ENCODE measurements at places on chromosomes 16 and 17.

DNA sequence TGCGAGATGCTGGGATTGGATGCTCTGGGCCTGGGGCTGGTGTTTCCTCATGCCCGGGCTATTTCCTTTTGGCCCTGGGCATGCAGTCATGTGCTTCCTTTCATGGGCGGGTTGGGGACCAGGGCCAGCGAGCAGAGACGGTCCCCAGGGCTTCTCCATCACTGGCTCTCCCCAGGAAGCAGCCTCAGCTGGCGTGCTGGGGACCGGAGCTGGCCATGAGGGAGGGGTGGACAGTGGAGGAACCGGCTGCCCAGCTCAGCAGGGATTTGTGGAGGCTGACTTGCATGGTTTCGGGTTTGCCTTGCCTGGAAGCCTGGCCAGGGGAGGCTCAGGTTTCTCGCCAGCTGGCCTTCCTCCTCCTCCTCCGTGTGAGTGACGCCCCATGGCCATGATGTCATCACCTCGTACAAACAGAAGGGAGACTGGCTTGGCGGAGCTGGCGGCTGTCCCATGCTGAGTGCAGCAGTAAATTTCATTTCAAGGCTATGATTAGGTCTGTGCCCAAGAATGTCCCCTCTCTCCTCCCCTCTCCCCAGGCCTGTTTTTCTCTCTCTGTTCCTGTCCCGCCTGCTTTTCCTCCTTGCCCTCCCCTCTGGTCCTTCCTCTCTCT, 8.9 kb upstream of the TIMP2 start:
- peak; percentile 72 for DNase-seq

GRCh38 chr16:50679676-50680555, 1.2 kb downstream of the SNX20 start:
- no peak for DNase-seq

DNA sequence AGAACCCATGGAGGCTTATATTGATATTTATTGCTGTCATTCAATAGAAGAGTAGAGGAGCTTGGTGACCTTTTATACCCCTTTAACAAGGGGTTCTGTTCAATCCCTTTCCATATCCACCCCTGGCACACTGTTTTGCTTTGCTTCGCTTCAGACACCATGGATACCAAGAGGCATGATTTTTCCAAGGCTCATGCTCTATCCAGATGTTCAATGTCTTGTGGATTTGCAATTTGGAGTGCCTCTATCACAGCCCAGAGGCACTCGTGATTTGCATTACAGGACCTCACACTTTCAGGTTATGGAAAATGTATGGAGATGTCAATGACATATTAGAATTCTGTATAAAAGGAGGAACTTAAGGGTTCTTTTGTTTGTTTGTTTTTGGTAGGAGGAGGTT, 21.5 kb downstream of the CFAP20 start:
- DNase-seq = no peak

GRCh38 chr16:11020792-11021551, 76.6 kb downstream of the CLEC16A start:
- no peak for DNase-seq

GRCh38 chr16:83554096-83554495, 253.7 kb upstream of the HSBP1 start:
- no peak for DNase-seq

DNA sequence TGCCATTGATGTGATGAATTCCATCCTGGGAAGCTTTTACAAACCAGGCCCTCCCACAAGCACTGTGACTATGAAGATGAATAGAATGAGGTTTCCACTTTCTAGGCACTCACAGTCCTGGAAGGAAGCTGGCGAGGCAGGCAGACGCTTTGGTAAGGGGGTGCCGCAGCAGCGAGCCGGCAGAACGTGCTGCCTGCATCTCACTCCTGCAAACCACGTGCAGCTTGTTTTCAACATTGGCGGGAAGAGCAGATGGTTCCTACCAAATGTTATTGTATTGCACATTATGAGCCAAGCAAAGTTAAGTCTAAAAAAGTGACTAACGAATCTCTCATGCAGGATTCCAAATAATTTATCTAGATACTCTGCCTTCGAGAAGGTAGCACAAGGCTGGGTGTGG, 3.7 kb upstream of the DNAI2 start:
- no peak for DNase-seq

- DNase-seq = no peak
Measured at GRCh38 chr16:23016368-23016767, 132.9 kb downstream of the USP31 start.

DNA sequence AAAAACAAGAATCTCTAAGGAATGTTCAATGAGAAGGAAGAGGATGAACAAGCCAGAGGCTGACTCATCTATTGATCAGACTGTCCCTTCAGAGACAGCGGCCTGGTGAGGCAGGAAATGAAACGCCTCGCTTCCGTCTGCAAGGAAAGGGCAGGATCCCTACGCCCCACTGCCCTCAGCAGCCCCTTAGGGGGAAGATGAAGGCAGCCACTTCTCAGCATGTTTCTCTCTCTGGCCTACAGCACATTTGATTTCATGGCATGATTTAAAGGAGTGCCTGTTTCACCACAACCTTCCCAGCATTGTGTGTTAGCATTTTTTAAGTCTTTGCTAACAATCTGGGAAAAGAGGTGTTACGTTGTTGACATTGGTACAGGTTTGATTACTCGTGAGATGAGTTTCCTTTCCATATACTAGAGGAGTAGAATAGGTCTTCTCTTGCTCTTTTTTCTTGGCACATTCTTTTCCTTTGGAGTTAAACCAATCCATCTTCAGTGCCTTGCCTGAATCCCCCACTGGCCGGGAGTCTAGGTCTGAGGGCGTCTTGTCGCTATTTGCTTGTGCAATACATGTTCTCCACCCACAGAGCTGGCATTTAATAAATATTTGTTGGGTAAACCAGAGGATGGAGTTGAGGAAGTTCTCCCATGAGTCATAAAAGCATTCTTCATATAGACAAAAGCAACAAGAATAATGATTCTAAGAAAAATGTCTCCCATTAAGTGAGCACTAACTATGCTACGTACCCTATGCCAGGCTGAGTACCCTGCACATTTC, 47.4 kb downstream of the RBFOX3 start:
- peak; percentile 55 for DNase-seq

GRCh38 chr16:3023415-3023668, 400 bp downstream of the HCFC1R1 start:
- DNase-seq = no peak

- no peak for DNase-seq
Measured at GRCh38 chr17:2551493-2551892, 39.8 kb upstream of the METTL16 start.

DNA sequence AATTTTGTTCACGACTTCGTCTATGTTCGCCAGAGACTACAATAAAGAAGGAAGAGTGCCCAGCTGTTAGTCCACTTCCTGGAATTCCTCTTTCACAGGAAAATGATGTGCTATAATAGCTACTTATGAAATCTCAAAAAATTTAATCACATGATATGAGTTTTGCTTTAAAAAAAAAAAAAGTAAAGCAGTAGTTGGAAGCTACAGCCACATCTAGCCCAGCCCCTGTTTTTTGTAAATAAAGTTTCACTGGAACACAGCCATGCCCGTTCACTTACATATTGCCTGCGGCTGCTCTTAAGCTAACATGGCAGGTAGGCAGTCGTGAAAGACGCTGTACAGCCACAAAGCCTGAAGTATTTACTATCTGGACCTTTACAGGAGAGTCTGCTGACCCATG, 15.3 kb downstream of the VPS53 start:
- DNase-seq = peak; percentile 45

GRCh38 chr17:51921500-51921899, 237.0 kb downstream of the CA10 start:
- no peak for DNase-seq

DNA sequence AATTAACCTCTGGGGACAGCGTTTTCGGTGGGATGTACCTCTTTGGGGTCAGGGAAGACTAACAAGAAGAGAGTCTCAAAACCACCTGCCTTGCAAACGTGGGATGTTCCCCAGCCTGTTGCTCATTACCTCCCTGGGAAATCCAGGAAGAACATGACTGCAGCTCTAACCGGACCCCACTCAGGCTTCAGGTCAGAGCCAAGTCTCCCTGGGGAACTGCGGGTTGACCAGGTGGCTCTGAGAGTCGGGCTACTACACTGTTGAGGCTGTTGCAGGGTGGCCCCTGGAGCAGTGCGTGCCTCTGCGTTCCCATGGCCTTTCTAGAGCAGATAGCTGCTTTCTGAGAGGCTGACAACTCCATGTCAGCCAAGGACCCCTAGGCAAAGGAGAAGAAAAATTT, 309.1 kb downstream of the FOXL1 start:
- no peak for DNase-seq

DNA sequence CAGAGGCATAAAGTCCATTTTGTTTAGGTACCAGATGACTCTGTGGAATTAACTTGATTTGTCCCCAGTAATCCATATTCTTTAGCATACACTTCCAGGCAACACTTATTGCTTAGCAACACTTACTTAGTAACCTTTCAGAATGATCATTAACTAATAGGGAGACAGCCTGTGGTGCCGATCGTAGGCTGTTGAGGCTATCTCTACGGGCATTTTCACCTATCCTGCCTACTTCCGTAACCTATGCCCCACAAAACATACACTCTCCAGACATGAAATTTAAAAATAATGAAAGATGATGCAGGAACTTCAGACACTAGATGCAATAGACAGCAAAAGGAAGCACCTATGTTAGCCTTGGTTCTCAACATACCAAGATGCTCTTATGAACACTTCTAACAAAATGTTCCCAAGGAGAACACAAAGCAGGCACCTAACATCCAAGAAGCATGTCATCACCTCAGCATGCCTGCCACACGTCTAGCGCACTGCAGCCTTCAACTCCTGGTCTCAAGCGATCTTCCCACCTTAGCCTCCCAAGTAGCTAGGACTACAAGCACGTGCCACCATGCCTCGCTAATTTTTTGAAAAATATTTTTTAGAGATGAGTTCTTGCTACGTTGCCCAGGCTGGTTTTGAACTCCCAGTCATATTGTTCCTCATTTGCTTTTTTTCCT, 34.5 kb downstream of the HLF start:
- no peak for DNase-seq

DNA sequence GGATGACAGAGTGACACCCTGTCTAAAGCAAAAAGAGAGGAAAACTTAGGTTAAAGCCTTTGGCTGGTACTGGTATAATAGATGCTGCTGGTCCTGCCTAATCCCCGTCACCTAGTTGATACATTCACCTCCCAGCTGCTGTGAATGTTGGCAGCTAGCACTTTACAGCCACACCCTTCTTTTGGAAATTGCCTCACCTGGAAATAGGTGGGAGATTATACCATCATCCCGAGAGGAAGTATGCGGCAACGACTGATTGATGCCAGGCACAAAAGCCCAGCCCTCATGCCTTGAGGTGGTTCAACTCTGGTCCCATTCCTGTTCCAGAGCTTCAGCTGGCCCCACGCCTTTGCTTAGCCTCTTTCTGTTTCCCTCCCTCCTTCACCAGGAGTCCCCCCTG, 53.2 kb upstream of the SIAH1 start:
- DNase-seq = no peak

DNA sequence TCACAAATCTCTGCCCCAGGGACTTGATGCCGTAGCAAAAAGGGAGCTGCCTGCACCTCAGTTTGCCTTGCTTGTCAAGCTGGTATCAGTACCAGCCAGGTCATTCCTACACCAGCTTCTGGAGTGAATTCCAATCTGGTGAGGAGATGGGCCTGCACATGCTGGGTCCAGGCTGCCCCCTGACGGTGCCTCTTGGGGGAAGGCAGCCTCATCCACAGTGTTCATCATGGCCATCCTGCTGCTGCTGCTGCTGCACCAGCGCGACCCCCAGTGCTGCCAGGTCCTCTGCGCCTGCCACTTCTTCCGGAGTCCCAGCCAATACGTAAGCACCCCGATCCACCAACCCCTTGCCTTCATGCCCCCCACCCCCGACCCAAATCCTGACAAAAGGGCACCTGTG, 8.3 kb downstream of the MRPL27 start:
- no peak for DNase-seq

GRCh38 chr16:60367739-60368138, 1633.6 kb upstream of the GOT2 start:
- DNase-seq = no peak

DNA sequence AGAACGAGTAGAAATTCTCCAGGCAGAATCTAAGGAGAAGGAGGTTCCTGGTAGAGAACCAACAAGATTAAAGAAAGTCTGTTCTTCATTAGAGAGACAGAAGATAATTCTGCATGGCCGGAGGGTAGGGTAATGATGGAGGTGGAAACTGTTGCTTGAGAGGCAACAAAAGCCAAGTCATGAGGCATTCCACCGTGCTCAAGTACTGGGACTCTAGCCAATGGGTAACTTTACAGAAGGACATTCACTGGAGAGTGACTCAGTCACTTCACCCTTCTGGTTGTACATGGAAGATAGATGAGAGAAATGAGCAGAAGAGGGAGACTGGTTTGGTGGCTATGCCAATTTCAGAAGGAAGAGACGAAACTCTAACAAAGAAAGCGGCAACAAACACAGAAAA, 53.6 kb upstream of the ANKFN1 start:
- DNase-seq = no peak

- no peak for DNase-seq
Measured at GRCh38 chr17:45575126-45575885, 84.8 kb upstream of the PLEKHM1 start.

DNA sequence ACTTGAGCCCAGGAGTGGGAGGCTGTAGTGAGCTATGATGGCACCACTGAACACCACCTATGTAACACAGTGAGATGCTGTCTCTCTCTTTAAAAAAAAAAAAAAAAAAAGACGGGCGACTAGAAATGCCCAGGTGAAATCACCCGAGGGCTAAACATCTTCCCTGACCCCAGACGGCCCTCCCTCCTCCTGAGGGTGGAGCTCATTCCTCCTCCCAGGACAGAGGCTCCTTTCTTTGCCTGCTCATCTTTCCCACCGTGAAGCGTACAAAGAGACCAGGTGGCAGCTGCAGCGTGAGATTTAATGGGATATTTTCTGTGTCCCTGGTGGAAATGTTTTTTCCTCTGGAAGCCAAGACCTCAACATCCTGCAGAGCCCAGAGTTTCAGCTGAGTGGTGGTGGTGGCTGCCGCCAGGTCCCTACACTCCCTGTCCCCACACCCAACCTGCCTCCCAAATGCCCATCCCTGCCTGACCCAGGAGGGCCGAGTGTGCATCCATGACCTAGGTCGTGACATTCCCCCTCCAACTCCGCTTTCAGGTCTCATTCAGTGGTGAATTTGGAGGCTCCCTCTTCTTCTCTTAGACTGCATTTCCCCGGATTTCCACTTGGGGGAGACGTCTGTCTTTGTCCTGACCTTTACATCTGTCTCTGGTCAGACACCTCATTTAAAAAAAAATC, 14.4 kb upstream of the GPRC5B start:
- DNase-seq = peak; percentile 60

DNA sequence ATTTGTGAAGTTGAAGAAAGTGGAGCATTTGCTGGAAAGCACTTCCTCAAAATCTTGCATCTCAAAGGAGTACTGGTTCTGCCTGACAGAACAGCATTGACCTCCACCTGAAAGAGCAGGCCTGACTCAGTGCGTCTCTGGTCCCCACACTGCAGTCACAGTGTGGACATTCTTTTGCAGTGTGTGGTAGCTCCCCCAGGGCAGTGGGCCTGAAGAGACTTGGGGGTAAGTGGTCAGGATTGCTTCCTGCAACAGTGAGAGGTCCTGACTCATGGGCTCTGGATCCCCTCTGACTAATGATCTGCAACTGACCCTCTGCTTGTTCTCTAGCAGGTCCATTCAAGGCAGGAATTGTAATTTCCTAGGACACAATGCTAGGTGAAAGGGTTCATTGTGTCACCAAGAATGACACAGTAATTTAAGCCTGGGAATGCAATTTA, 204.9 kb upstream of the KCNJ16 start:
- DNase-seq = no peak

GRCh38 chr17:30921544-30922196, at the start of gene ADAP2:
TSS of gene ADAP2 (plus strand) at chr17:30921945. CDS start at chr17:30922015, 70 bp downstream.
- peak; percentile 81 for DNase-seq

- DNase-seq = no peak
Measured at GRCh38 chr17:79977708-79978547, 57.7 kb downstream of the TBC1D16 start.

Data from suppressor macrophage treated with lipopolysaccharide for 4 hours (primary cell).